Lung microvascular endothelial cell (primary cell): ENCODE measurements at places on chromosomes 12 and 14. TPM values are rescaled to one million over a fixed set of nuclear protein-coding genes. Genes with fewer than 3 reads are reported as not detected.

GRCh38 chr12:75935539-75936242 is 95.9 kb downstream of the PHLDA1 start:
- DNase-seq = no peak

GRCh38 chr12:14911131-14911530 is 25.5 kb upstream of the MGP start:
- no peak for DNase-seq

GRCh38 chr12:112314981-112315380 is 67.2 kb downstream of the HECTD4 start:
- no peak for DNase-seq

Gene SUDS3
- 18.3 and 26.2 TPM in 2 replicates for total RNA-seq

DNA sequence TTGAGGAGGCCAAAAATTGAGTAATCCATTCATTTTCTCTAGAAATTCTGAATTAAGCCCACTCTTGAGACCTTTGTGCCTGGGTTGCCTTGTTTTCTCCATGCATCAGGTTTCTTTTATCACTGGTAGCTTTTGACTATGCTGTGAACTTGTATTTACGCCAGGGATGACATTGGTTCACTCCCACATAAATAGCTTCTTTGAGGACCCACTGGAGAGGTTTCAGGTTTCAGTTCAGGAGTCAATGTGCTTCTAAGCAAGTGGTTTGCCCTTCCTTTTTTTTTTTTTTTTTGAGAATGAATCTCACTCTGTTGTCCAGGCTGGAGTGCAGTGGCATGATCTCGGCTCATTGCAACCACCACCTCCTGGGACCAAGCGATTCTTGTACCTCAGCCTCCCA is 10.2 kb upstream of the SLC17A8 start:
- no peak for DNase-seq

GRCh38 chr14:22099942-22100763 is 426.5 kb upstream of the OR4E1 start:
- DNase-seq = peak; percentile 75

DNA sequence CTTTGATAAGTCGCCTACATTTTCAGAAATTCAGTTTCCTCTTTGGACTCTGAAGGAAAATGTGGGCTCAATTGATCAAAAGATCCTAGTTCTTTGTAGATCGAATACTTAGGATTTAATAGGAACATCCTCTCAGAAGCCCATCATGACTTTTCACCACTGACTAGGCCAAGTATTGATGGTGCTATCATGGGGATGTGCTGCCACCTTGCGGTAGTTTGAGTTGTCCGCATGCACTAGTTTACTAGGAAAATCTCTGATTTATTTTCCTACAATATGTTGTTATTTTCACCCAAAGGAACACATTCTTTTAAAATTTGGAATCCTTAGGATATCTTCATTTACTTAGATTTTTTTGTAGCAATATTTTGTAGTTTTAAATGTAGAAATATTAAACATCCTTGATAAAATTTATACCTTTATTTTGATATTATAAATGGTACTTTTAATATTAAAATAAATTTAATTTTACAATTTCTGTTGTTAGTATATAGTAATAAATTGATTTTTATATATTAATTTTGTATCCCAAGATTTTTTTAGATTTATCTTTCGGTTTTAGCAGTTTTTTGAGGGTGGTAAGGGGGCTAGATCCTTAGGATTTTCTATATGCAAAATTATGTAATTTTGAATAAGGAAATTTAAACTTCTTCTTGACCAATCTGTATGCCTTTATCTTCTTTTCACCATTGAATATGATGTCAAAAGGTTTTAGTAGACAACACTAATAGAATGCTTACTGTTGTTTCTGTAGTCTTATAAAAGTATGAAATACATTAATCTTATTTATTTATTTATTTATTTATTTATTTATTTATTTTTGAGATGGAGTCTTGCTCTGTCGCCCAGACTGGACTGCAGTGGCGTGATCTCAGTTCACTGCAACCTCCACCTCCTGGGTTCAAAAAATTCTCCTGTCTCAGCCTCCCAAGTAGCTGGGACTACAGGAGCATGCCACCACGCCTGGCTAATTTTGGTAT is 52.9 kb upstream of the OR9K2 start:
- DNase-seq = peak; percentile 86

Gene SYNE3
- 12.0 and 12.5 TPM in 2 replicates for total RNA-seq

GRCh38 chr14:99224116-99224910 is 47.7 kb downstream of the BCL11B start:
- DNase-seq = no peak

DNA sequence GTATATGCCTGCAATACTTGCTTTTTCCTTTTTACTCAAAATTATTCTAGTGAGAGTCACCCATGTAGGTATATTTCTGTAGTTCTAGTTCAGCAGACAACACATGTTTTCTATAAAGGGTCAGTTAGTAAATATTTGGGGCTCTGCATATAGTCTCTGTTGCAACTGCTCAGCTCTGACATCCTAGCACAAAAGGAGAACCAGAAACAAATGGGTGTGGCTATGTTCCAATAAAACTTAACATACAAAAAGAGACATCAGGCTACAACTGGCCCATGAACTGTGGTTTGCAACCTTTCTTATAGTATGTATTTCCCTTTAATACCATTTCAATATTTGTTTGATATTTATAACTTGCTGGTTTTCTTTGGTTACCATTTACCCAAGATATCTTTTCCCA is 11.9 kb downstream of the NT5DC3 start:
- DNase-seq = no peak

Gene ACOT4
- 0.44 and 0.99 TPM in 2 replicates for total RNA-seq
